ENCODE measurements at places on chromosomes 2 and 18.

GRCh38 chr2:197198890-197199289 lies 111.7 kb downstream of the ANKRD44 start:
- peak; percentile 94 for DNase-seq

DNA sequence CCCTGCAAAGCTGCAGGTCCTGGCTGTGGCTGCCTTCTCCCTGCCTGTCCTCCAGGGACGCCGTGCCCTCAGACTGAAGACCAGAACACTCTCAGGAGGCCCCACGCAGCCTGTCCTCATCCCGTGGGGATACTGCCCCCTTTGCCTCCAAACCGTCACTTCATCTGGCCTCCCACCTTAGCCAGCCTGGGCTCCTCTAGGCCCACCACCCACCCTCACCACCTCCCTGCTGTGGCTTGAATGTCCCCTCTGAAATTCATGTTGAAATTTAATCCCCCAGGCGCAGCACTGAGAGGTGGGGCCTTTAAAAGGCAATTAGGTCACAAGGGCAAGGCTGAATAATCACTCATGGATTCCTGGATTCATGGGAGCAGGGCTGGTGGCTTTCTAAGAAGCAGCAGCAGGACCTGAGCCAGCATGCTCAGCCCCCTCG lies 198.2 kb downstream of the SEPTIN10 start:
- no peak for DNase-seq

DNA sequence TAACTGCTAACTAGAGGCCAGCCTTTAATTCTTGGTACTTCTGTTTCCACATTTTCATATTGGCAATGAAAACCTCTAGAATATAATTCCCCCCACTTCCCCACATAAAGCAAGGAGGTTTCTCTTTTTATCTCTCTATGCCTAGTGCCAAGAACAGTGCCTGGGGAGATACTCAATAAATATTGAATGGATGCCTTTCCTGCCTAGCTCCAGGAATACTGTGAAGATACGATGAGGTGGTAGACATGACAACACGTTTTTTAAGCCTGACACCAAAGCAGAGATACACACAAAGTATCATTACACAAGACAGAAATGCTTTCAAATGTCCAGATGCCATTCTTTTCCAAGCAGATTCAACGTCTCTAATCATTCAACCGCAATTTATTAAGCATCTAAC lies 535.5 kb downstream of the XIRP2 start:
- no peak for DNase-seq

GRCh38 chr2:205717999-205718398 lies 35.7 kb downstream of the NRP2 start:
- no peak for DNase-seq

GRCh38 chr18:4589056-4589800 lies 134.1 kb upstream of the DLGAP1 start:
- no peak for DNase-seq

GRCh38 chr2:104849618-104850141 lies 4.2 kb upstream of the POU3F3 start:
- DNase-seq, result peak; percentile 21

GRCh38 chr2:137151731-137152130 lies 386.4 kb downstream of the THSD7B start:
- DNase-seq, result no peak

- DNase-seq, result no peak
Measured at GRCh38 chr2:130303169-130303568, 39.5 kb upstream of the IMP4 start.

- DNase-seq, result no peak
Measured at GRCh38 chr2:70596293-70596692, 42.7 kb upstream of the TGFA start.

GRCh38 chr18:56197241-56197859 lies 441.0 kb downstream of the TXNL1 start:
- DNase-seq, result no peak

DNA sequence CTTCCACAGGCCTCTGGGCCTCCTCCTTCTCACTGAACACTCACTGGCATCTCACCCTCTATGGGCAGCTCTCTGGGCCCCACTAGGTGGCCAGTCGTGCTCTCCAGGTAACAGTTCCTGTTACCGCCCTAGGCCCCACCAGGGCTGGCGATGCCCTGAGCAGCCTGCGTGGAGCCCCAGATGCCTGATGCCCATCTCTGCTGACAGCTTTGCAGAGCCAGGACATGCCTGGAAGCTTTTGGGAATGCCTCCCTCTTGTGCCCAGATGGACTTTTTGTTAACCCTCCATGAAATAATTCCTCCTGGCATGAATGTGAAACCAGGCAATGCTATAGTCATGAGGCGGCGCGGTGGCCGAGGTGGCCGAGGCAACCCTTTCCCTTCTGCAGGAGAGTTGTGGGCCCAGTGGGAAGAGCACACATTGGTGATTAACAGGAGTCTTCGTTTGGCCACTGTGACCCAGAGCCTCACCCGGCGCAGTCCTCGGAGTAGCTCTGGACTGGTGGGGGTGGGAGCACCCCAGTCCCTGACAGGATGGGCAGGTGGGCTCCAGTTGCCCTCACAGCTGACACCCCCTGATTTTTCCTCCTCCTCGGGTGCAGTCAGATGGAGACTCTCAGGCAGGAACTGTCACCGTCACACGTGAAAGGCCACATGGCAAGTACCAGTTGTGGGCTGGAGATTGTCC lies 80.0 kb downstream of the SH3BP4 start:
- DNase-seq, result no peak

GRCh38 chr2:231527955-231528635 lies 2.1 kb downstream of the NMUR1 start:
- DNase-seq, result no peak

DNA sequence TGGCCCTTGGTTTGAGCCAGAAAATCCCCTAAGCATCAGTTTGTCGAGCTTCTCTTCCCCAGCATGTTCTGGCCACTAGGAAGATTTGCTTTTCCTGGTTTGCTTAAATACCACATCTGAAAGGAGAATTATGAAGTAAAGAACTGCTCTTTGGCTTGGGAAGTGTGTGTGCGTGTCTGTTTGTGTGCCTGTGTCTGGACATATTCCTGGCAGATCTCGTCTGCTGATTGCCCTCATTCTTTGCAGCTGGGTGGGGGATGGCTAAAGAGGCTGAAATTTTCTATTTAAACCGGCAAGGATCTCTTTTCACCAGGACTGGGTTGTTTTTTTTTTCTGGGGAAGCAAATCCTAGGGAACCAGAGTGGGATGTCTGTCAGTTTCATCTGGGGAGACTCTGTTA lies 57.3 kb upstream of the MBOAT2 start:
- no peak for DNase-seq

DNA sequence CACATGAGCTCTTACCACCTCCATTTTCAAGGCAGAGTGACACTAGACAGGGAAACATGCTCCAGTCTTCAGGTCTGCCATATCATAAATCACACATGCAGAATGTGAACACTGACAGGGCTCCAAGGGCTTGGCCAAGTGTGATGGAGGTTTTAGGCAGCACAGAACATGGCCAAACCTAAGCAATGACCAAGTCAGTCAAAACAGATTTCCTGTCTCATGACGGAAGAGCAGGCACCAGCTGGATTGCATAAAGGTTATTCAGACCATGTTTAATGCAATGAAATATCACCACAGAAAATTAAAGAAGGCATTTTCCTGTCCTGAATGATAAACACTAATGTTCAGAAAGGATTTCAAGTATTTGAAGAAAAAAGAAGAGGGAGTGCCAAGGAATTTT lies 72.5 kb downstream of the SUMO1 start:
- DNase-seq, result no peak

- no peak for DNase-seq
Measured at GRCh38 chr18:3538954-3539617, 89.1 kb downstream of the TGIF1 start.

DNA sequence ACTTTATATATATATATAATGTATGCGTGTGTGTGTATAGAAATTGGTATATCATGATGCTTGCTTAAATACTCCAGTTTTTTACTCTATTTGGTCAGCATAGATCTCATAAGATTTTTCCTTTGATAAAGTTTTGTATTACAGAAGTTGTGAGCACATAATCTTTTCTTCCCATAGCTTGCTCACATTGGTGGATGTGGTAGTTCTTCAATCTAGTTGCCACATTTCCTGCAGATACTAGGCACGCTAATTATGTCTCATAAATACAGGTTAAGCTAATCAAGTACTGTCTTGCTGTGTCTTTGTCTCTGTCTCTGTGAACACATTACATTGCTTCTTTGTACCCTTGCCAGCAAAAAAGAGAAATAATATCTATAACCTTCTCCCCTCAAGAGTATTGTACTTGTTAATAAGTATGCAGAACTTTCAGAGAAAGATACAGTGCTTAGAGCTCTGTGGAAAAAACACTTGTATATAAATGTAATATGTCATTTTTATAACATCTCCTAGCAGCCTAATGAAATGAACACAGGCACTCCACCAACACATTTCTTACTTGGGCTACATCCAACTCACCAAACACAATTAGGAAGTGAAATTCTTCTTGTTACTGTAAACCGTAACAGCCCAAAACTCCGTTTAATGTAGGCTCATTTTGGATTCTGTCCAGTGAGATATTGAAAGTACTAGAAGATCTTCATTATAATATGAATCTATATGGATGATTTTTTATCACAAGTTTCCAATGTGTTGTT lies 306.7 kb upstream of the SLC8A1 start:
- no peak for DNase-seq

GRCh38 chr2:14015113-14015630 lies 617.3 kb upstream of the LRATD1 start:
- no peak for DNase-seq

DNA sequence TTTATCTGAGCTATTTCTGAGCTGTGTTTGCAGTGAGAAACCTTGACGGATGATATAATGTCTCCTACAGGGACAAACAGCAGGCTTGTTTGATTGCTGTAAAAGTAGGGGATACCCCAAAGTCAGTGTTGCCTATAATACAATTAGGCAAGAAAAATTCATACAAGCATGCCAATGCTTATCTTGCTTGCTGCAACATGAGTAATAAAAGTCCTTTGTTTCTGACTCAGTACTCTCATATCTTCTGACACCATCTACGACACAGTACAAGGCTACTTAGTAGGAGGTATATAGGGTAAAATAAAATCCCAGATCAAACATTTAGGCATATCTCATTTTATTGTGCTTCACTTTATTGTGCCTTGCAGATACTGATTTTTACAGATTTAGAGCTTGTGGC lies 33.0 kb downstream of the ERBB4 start:
- DNase-seq, result no peak

DNA sequence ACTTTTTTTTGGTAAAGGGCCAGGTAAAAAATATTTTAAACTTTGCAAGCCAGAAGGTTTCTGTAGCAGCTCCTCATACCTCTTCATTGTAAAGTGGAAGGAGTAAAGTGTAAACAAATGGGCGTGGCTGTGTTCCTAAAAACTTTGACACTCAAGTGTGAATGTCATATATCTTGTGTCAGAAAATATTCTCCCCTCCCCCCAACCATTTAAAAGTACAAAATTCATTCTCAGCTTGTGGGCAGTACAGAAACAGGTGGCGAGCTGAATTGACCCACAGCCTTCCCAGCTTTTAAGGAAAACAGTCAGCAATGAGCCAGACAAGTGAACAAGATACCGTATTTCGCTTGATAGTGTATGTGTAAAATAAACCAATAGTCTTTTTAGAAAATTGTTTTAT lies 4.0 kb downstream of the YPEL5 start:
- DNase-seq, result no peak

- no peak for DNase-seq
Measured at GRCh38 chr2:118732432-118732831, 115.0 kb downstream of the EN1 start.

GRCh38 chr2:4618630-4619228 lies 915.4 kb downstream of the DCDC2C start:
- DNase-seq, result no peak

DNA sequence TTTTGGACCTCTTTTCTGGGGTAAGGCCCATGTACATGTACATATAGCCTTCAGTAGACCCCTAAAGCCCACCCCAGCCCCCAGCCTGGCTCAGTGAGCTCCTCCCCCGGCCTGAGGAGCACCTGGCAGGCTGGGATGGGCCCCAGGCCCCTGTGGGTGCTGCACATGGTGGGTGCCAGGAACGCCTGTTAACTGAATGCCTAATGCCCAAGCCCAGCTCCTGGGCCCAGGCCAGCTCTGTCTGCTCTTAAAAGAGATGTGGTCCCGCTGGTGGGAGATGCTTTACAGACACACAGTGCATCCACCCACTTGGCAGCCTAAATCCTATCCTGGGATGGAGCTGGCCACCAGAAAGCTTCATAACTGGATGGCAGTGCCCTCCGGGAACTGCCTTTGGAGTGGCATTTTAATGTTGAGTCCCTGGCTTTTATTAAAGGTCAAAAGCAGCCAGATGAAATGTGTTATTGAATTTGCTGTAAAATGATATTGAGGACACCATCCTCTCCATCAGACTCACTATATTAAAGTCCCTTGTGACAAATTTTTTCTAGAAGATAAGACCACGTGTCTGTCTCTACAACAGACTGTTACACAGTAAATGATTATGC lies 7.7 kb upstream of the OXER1 start:
- DNase-seq, result no peak

- DNase-seq, result no peak
Measured at GRCh38 chr18:74367905-74368304, 52.3 kb downstream of the C18orf63 start.

DNA sequence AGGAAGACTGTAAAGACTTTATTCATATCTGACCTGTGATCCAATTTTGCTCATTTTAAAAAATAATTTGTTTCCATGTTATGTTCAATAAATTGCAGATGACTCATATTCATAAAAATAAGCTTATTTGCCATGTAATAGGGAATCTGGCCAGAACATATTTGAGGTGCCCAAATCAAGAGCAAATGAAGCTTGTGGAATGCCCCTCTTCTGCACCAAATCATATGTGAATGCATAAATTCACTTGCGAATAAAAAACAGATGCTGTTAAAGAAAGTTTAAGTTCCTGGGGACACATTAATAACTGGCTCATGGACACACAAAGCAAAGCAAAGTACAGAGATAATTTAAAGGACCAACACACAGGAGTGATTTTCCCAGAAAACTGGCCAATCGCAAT lies 279.0 kb upstream of the CDH2 start:
- DNase-seq, result no peak

DNA sequence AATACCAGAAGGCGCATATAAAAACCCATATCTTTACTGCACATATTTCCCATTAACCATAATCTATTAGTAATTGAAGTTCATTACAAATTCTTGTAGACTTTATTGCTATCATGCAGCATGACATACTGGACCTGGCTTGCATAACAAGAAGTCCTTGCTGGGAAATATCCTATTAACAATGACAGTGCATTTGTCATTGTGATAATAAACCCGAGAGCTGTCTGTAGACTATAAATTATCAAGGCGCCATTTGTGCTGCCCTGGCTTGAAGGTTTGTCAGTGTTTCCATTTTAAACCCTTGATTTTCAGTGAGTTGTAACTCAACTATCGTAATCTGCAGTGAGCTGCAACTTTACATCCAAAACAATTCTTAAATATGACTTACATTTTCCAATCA lies 59.0 kb downstream of the HNMT start:
- no peak for DNase-seq
